ENCODE measurements at places on chromosomes 13 and 19. TPM values are rescaled to one million over a fixed set of nuclear protein-coding genes. Genes with fewer than 3 reads are reported as not detected.

Gene DLEU7
- total RNA-seq, result not detected

Gene TNFSF13B
- total RNA-seq, result 0.62 TPM

GRCh38 chr19:339262-339887 lies 5.2 kb downstream of the MIER2 start:
- DNase-seq, result no peak

DNA sequence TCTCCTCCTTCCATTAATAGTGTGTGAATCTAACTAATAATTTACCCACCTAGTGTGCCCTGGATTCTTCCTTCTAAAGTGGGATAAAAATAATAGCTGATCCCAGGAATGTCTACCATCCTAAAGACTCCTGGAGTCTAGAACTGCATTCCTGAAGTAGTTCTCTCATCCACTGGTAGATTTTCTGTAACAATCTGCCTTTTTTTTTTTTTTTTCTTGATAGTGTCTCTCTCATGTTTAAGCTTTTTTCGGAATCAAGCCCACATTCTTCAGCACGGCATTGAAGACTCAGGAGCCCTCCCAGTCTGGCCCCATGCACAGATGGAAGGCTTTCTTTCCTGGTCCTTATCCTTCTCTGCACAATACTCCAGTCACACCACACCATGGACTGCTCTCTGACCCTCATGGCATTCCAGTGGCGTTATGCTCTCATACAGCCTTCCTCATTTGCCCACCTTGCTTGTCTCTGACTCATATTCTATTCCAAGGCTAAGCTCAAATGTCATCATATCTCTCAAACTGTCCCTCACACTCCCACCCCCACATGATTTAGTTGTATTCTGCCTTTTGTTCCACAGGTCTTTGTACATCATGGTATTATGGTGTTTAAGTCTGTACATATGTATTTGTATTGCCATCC lies 68.7 kb upstream of the FRY start:
- DNase-seq, result no peak

DNA sequence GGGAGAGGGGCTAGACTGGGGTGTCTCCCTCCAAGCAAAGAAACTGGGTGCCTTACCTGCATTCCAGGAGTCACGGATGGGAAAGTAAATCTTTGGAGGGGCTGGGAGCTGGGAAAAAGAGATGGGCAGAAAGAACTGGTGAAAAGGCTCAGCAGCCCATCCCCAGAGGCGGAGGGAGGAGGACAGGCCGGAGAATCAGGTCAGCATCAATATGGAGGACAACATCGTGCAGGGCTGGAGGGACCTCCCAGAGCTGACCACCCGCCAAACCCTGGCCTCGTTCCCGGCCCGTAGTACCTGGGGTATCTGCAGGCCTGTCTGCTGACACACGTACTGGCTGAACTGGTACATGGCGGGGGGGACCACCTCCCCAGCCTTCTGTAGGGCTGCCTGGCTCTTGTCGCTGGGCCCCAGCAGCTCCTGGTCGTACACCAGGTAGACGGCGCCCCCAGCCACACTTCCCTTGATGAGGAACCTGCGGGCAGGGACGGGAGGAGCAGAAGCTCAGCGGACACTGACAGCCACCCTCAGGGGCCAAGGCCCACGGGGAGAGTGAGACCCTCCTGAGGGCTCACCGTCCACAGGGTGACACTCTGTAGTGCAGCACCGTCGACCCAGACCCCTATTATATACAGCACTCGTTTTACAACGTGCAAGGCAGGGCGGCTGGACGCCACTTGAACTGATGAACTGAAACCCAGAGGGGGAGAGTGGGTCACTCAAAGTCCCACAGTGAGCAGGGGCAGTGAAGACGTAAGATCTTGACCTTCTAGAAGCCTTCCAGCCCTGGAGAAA lies 830 bp downstream of the MICOS13 start:
- DNase-seq, result no peak
